Right ventricle myocardium inferior (tissue), 1 donor: ENCODE measurements at places on chromosomes 5 and 9. TPM values are rescaled to one million over a fixed set of nuclear protein-coding genes. Genes with fewer than 3 reads are reported as not detected.

Gene ZDHHC11B
- 14.7 TPM for total RNA-seq

Gene SERINC5
- total RNA-seq: 14.5 TPM

Gene FGD3
- 3.0 TPM for total RNA-seq

DNA sequence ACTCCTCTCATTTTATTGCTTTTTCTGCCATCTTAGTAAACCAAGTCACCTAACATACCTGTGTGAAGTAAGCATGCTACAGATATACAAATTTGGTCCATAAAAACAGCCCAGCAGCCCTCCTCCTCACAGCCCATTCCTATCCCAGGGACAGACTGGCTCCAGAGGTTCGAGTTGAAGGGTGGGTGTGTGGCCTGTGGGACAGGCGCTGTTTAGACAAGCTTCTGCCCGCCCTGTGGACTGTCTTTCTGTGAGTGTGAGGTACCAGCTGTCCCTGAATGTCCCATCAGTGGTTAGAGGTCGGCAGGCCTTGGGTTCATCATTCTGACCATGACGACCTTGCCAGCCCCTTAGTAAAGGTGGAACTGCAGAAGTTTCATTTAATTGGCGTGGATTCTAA is 82.0 kb downstream of the WNK2 start:
- no peak for DNase-seq

DNA sequence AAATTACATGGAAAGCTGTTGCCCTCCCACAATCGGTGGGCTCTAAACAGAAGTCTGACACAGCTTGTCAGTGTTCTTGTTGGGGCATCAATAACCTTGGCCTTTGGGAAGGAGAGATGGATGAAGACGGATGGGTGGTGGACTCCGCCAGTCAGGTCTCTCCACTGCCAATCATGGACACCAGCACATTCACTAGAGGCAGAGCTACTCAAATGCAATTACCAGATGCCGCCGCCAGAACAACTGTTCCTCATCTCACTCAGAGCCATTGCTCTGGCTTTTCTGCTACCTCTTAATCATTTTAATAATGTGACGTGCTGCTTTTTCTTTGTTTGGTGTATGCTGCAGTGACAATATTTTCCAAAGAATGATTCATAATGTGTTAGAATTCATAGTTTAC is 27.9 kb upstream of the SEMA5A start:
- no peak for DNase-seq

DNA sequence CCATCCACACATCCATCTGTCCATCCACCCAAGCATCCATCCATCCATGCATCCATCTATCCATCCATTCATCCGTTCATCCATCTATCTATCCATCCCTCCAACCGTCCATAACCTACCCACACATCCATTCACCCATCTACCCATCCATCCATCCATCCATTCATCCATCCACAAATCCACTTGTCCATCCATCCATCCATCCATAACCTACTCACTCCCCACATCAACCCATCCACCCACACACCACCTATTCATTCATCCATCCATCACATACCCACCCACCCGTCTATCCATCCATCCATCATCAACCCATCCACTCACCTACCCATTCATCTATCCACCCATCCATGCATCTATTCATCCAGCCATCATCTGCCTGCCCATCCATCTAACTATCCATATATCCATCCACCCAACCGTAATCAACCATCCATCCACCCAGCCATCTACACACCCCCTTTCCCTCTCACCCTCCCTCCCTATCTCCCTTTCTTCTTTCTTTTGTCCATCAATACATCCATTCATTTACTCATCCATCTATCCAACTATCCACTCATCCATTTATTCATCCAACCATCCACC is 43.6 kb upstream of the CLPTM1L start:
- no peak for DNase-seq

DNA sequence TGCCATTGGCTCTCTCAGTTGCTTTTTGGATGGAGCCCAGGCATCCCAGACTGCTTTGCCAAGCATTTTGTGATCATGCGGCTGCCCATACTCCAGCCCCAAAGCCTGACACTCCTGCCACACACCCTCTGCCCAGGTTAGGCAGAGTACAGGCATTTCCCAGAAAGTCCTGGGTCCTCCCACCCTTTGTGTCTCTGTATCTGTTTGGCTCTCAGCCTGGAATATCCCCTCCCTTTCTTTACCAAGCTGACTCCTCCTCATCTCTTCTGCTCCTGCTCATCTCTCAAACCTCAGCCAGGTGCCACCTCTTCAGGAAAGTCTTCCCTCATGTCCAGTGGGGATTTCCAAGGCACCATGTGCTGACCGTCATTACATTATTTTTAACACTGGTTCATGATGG is 14.3 kb upstream of the SH3RF2 start:
- no peak for DNase-seq

GRCh38 chr5:124287813-124288212 is 458.6 kb downstream of the ZNF608 start:
- DNase-seq: no peak

DNA sequence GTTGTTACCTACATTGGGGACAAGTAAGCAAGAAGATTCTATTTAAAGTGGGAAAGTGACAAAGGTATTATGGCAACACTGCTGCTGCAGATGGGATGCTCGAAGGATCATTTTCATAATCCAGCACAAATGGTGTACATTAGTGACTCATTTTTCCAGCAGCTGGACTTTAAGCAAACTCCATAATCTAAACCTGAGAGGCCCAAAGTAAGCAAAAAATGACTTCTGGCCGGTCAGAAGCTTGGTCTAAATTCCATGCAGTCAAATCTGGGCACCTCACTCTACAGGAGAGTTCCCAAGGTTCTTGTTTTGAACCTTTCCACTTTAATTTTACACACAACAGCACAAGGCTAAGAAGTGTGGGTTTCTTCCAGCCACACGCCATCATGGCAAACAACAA is 43.6 kb upstream of the TRAF1 start:
- DNase-seq: no peak

DNA sequence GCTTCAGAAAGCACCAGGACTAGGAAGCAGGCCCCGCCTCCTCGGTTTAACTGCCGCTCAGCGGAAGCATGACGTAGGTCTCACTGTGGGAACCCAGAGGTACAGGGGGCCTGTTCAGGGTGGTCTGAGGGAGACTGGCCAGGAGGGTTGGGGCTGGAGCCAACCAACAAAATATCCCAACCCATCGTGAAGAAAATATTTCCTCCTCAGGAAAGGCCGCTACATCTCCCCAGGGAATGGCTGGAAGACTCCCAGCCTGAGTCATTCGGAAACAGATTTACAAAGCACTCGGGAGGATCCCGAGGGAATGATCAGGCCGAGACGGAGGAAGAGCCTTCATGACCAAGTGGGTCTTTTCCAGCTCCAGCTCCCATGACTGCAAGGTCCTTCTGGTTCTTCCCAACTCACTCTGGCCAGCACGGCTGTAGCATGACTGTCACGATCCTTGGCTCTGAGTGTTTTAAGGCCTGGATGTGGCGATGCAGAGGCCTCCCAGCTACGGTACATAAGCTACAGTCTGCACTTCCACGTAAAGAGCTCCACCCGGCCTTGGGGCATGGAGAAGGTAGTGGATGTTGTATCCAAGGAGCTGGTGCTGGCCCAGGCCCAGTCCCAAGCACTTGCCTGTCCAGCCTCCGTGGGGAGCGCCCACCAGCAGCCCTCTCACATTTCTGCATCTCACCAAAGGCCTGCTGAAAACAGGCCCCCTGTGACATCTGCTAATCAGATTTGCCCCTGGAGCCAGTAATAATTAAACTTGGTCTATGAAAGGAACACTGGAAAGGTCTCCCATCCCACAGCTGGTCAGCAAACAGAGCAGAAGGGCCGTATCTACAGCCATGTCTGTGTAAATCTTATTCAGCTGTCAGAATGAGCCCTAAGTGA is 100.6 kb downstream of the LHFPL2 start:
- DNase-seq: peak; percentile 92

GRCh38 chr5:177431317-177432142 is 5.1 kb downstream of the GRK6 start:
- DNase-seq: peak; percentile 86
